ENCODE measurements at places on chromosomes 12 and 14. TPM values are rescaled to one million over a fixed set of nuclear protein-coding genes. Genes with fewer than 3 reads are reported as not detected.

Gene PAPLN
- total RNA-seq = 0.10 TPM

Gene DDN
- 1.4 TPM for total RNA-seq

Gene SERPINA3
- not detected for total RNA-seq

Gene TOMM20L
- total RNA-seq = not detected

DNA sequence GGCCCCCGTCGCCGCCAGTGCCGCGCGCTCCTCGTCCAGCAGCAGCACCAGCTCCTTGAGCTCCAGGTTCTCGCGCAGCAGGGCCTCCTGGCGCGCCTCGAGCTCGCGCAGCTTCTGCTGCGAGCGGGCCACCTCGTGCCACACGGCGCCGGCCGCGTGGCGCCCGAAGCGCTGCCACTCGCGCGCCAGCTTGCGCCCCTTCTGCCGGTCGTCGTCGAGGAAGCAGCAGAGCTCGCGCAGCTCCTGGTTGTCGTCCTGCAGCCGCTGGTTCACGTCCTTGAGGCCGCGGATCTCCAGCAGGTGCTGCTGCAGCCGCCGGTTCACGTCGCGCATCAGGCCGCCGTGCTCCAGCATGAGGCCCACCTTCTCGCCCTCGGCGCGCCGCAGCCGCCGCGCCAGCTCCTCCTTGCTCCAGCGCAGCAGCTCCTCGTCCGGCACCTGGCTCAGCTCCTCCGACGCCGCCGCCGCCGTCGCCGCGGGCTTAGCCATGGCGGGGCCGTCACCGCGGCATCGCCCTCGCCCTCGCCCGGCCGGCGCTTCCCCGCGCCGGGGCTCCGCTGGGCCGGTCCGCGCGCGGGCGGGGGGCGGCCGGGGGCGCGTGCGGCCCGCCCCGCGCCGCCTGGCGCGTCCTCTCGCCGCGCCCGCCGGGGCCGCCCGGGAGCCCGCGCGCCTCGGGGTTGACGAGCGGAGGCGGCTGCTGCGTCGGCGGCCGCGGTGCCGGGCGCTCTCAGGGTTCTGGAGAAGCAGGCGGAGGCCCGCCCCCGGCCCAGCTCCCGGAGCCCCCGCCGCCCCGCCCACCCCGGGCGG is at the start of gene CCDC85C:
Gene CCDC85C, minus strand, starts transcription at position 737 of the 807 bp plus-strand sequence. Its CDS starts 248 bp downstream, at position 489.
- peak; percentile 65 for DNase-seq
- H3K4me1 ChIP-seq = peaks cover 21% of the 10 kb centered on the region
- peaks cover 6% of the 10 kb centered on the region for H3K27me3 ChIP-seq

GRCh38 chr14:93788543-93789227 is 400 bp upstream of the PRIMA1 start:
- DNase-seq = peak; percentile 4
- no peak overlapping the region for H3K27ac ChIP-seq
- no peak overlapping the region for H3K4me3 ChIP-seq

DNA sequence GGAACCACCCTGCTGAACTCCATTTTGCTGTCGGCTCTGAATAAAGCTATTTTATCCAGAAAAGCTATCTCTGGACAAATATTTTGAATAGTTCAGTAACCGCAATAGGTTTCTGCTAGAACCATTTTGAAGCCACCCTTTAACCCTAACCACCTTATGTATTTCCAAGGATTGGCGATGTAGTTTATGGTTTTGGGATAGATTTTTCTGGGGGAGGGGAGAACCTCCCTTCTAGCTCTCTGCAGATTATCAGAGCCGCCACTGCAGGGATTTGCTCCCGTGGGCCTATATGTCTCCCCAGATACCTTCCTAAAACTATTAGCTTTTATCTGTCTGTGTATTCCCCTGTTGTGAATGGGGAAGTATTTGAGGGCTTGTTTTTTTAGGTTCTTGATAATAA is 1.8 kb upstream of the TUBA1B start:
- peaks cover 14% of the 10 kb centered on the region for H3K27me3 ChIP-seq
- H3K36me3 ChIP-seq = peaks cover 37% of the 10 kb centered on the region
- no peak overlapping the region for H3K27ac ChIP-seq
- H3K4me3 ChIP-seq = peak overlapping the region; percentile 88
- DNase-seq = no peak

DNA sequence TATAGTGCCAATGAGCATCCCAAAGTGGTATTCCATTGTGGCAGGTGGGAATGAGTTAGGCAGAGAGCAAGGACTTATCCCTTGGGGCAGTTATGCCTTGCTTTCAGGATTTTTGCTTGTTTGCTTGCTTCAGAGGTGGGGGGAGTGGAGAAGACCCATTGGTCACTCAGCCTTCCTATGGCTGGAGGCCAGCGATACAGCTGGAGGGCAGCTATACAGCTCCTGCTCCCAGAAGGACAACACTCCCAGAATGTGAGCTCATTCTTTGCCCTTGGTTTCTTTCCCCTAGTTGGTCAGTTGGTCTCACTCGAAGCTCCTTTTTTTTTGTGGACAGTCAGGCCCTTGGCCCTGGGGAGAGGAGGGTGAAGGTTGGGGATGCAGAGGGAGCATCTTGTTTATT is 14.5 kb downstream of the KRT83 start:
- peaks cover 18% of the 10 kb centered on the region for H3K4me1 ChIP-seq
- DNase-seq = no peak
- H3K27me3 ChIP-seq = peaks cover 49% of the 10 kb centered on the region
- no peak overlapping the region for H3K27ac ChIP-seq
- H3K36me3 ChIP-seq = no peaks in the 10 kb centered on the region
- H3K4me3 ChIP-seq = no peak overlapping the region

GRCh38 chr12:79400481-79400880 is 290.3 kb downstream of the PAWR start:
- H3K4me3 ChIP-seq = no peak overlapping the region
- no peaks in the 10 kb centered on the region for H3K4me1 ChIP-seq
- peaks cover under 1% of the 10 kb centered on the region for H3K27me3 ChIP-seq
- H3K36me3 ChIP-seq = no peaks in the 10 kb centered on the region

DNA sequence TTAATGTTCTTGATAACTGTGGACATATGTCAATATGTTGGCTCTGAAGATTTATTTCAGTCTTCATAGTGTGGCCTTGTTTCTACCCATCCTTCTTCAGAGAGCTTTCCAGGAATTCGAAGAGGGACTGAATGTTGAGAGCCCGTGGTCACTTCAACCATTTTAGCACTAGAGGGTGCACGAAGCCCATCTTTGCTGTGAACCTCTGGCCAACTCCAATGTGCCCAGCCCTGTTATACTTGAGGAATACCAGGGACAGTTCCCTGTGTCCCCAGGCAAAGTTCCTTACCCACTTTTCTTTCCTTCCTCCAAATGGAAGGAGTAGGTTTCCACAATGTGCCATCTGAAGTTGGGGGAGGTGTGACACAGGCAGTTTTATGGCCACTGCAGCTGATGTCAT is 603.5 kb downstream of the RPL10L start:
- H3K4me1 ChIP-seq = no peaks in the 10 kb centered on the region
- H3K36me3 ChIP-seq = no peaks in the 10 kb centered on the region
- no peaks in the 10 kb centered on the region for H3K27me3 ChIP-seq
- DNase-seq = no peak
- H3K4me3 ChIP-seq = no peak overlapping the region

GRCh38 chr12:26128168-26128567 is 3.3 kb upstream of the BHLHE41 start:
- no peak overlapping the region for H3K27ac ChIP-seq
- peaks cover 72% of the 10 kb centered on the region for H3K27me3 ChIP-seq
- DNase-seq = no peak
- no peaks in the 10 kb centered on the region for H3K36me3 ChIP-seq

- H3K36me3 ChIP-seq = peaks cover 50% of the 10 kb centered on the region
- peaks cover 17% of the 10 kb centered on the region for H3K4me1 ChIP-seq
These were observed 7.6 kb upstream of the PFDN5 start for GRCh38 chr12:53287741-53288216.

DNA sequence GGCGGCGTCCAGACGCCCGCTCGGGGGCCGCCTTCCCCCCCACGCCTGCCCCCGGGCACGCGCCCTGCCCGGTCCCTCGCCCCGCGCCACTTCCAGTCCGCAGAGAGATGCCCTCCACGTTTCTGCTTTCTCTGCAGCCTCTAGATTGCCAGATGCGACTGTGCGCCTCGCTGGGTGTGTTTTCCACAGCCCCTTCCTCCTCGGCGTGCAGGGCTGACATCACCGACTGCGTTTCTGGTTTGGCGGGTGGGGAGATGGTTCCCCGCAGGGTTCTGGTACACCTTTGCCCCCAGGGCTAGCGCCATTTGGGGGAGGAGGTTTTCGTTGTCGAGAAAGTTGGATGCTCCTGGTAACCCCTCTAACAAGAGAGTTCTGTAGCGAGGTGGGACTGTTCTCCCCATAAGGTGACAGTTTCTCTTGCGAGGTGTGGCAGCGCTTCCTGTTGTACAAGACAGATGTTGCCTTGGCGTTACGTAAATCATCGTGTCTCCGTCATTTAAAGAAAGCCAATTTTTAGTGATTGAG is 1.5 kb downstream of the CALM1 start:
- peaks cover 4% of the 10 kb centered on the region for H3K27me3 ChIP-seq
- peak; percentile 65 for DNase-seq
- peak overlapping the region; percentile 96 for H3K4me3 ChIP-seq

GRCh38 chr12:106903241-106903945 is 52.3 kb upstream of the TMEM263 start:
- H3K4me3 ChIP-seq = peak overlapping the region; percentile 46
- peaks cover 53% of the 10 kb centered on the region for H3K27me3 ChIP-seq
- H3K4me1 ChIP-seq = peaks cover 2% of the 10 kb centered on the region
- no peaks in the 10 kb centered on the region for H3K36me3 ChIP-seq
- H3K27ac ChIP-seq = no peak overlapping the region
- peak; percentile 81 for DNase-seq

- H3K36me3 ChIP-seq = peaks cover 45% of the 10 kb centered on the region
- H3K27me3 ChIP-seq = no peaks in the 10 kb centered on the region
- DNase-seq = no peak
- H3K27ac ChIP-seq = peak overlapping the region; percentile 77
- H3K4me3 ChIP-seq = no peak overlapping the region
These were observed 36.5 kb downstream of the ZC3H14 start for GRCh38 chr14:88599326-88599725.

DNA sequence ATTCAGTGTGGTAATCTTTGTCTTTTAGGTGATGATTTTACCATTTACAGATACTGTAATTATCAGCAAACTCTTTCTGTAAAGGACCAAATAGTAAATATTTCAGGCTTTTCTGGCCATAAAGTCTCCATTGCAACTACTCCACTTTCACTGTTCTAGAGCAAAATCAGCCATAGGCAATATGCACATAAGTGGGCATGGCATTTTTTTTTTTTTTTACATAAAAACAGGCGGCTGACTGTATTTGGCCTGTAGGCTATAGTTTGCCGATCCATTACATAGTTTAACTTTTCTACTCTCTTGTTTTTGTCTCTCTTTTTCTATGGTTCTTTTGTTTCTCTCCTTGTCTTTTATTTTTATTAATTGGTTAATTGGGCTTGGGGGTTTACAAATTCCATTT is 39.4 kb downstream of the RPH3A start:
- H3K36me3 ChIP-seq = no peaks in the 10 kb centered on the region
- peaks cover 15% of the 10 kb centered on the region for H3K27me3 ChIP-seq
- DNase-seq = no peak
- no peaks in the 10 kb centered on the region for H3K4me1 ChIP-seq

GRCh38 chr14:21894003-21894897 is 220.6 kb upstream of the OR4E1 start:
- H3K27ac ChIP-seq = peak overlapping the region; percentile 92
- no peaks in the 10 kb centered on the region for H3K27me3 ChIP-seq
- peaks cover 2% of the 10 kb centered on the region for H3K36me3 ChIP-seq
- DNase-seq = peak; percentile 43
- H3K4me1 ChIP-seq = peaks cover 9% of the 10 kb centered on the region

GRCh38 chr14:26286913-26287205 is 311.0 kb downstream of the NOVA1 start:
- no peak overlapping the region for H3K27ac ChIP-seq
- no peak for DNase-seq
- H3K4me1 ChIP-seq = no peaks in the 10 kb centered on the region
- H3K27me3 ChIP-seq = no peaks in the 10 kb centered on the region
- H3K36me3 ChIP-seq = no peaks in the 10 kb centered on the region
- no peak overlapping the region for H3K4me3 ChIP-seq

All from activated naive CD8-positive, alpha-beta T cell treated with anti-CD3 and anti-CD28 coated beads for 36 hours (primary cell).